Glutamatergic neuron (in vitro differentiated cells): ENCODE measurements at places on chromosomes 13 and 19.

DNA sequence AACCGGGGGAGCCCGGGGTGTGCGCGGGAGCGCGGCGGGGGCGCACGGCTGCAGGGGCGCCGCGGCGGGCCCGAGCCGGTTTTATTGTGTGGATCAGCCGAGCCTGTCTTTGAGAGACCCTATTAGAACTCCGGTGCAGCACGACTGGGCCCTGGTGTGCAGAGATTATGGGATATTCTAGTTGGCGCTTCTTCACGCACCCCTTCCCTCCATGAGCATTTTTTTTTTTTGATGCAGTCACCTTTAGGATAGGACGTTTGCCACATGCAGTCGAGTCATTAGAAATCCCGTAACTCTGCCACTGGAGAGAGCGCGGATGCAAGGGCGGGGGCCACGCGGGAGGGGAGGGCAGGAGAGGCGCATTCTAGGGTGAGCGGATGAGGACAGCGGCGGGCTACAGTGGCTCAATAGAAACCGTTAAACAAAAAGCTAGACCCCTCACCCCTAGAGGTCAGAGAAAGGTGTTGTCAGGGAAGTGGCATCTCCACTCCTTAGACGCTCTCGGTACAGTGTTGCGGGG, 3.7 kb downstream of the FGF9 start:
- DNase-seq = peak; percentile 58

GRCh38 chr19:46976845-46977320, 42.8 kb upstream of the NPAS1 start:
- DNase-seq = no peak

- no peak for DNase-seq
Measured at GRCh38 chr19:9130965-9131364, 4.2 kb upstream of the OR7G3 start.

DNA sequence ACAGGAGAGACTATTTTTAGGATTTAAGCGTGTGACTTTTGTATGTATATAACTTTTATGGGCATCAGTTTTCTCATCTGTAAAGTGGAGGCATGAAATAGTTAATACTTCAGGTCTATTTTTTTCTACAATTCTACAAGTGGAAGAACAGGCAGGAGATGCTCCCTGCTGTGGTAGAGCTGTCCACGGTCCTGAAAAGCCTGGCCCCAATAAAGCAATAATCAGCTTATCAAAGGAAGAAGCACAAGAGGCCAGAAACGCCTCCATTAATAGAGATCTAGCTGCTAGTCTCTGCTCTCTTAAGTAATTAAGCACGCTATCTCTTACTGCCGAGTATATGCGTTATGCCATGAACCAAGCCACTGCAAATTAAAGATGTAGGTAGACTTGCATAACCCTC, 28.0 kb upstream of the WASF3 start:
- DNase-seq = no peak

- no peak for DNase-seq
Measured at GRCh38 chr19:43636121-43636683, 3.4 kb downstream of the CADM4 start.

DNA sequence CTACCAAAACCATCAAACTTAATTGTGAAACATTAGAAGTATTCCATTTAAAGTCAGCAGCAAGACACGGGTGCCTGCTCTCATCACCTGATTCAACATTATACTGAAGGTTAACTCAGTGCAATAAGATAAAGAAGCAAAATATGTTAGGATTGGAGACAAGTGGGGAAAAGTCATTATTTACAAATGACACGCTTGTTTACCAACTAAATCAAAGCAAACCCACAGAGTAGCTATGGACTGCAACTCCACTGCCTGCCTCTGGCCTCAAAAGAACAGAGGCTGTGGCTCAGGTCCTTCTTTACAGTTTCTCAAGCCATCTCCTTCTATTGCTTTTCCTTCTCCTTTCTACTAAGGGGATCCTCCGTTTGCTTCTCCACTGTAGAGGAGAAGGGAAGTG, 21.0 kb upstream of the ATP12A start:
- no peak for DNase-seq

- DNase-seq = peak; percentile 90
Measured at GRCh38 chr19:39474139-39474620, 6.5 kb upstream of the TIMM50 start.

GRCh38 chr13:80338781-80339562, 2.0 kb downstream of the SPRY2 start:
- peak; percentile 65 for DNase-seq

DNA sequence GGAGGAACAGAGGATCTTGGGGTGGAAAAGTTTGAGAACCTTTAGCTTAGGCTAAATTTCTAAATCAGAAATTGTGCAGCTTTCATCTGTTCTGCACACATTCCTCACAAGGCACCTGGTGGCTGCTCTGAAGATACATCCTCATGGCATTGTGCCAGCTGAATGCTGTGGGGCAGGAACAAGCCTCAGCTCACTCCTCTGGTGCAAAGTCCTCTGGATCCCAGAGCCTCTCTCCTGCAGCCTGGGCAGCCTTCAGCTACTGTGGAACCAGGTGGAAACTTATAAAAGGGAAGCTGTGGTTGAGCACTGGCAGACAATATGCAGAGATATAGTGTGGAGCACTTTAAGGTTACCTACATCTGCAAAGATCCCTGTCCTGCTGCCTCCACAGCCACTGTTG, 72.3 kb downstream of the KCTD12 start:
- no peak for DNase-seq

GRCh38 chr13:40644838-40645604, 21.4 kb downstream of the FOXO1 start:
- no peak for DNase-seq

GRCh38 chr19:18502246-18502637, 19.6 kb downstream of the ELL start:
- DNase-seq = no peak

- DNase-seq = no peak
Measured at GRCh38 chr13:74217811-74218210, 83.6 kb upstream of the KLF12 start.

DNA sequence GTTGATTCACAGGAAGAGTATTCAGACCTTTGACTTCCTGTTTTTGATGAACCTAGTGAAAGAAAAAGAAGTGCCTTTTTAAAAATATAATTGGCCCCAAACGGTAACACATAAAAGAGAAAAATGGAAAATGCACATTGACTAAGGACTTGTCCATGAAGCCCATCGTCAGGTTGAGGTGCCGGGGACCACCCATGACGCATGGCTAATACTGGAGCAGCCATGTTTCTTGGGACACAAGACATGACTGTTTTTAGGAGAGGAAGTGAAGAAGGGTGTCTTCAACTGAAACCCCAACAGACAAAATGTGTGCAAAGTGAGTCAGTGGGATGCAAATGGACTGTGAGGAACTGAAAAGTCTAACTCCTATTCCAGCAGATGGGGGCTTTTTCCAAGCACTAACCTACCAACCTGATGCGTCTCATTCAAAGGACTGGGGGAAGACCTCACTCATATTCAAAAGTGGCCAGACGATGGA, 459.4 kb downstream of the FOXO1 start:
- no peak for DNase-seq

DNA sequence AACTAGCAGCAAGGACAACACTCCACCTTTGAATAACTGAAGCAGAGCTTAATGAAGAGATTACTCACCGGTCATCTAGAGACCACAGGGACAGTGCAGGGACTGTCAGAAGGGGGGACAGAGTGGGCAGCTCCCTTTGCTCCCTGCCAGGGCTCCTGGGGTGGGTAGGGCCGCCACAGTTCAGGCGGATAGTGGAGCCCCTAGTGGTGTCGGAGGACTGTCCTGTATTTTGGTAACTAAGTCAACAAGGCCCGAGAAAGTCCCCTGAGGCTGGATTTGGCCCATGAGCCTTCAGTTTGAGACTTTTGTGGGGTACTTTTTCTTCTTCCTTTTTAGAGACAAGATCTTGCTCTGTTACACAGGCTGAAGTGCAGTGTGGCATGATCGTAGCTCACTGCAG, 44.6 kb downstream of the GJA3 start:
- DNase-seq = no peak

GRCh38 chr13:80604098-80604497, 263.2 kb upstream of the SPRY2 start:
- DNase-seq = no peak

DNA sequence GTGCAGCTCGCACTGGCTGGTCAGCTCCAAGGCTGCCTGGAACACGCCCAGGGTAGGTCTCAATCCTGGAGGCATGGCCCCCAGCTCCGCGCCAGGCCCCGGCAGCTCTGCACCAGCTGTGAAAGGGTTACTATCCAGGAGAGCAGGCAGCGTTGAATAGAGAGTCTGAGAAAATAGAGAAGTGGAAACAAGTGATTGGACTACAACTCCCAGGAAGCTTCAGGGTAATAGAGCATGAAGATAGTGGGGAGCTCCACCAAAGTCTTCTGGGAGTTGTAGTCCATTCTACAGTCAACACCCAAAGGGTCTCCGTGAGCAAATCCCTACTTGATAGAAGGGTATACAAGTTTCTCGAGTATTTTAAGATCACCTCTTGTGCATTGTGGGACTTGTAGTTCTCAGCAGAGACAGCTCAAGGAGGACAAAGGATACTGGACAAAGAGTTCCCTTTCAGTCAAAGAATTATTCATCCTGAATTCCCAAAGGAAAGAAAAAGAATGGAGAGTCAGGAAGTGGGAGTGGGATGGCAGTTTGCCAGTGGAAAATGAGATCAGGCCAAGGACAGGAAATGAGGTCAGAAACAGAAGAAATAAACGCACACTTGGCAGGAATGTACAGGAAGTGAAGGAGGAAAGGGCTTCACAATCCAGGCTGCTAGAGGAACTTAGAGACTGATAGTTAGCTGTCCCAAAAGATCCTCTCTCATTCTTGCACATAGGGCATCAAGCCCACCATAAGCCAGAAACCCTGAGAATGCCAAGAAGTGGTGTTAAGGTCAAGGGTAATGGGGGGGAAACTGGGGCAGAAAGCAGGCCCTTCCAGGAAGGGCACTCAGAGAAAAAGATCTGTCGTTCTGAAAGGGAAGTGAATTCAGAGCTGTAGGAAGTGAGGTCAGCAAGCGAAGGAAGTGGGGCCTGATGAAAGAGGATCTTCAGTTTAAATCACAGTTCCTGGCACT, 5.5 kb upstream of the MAMSTR start:
- DNase-seq = no peak

DNA sequence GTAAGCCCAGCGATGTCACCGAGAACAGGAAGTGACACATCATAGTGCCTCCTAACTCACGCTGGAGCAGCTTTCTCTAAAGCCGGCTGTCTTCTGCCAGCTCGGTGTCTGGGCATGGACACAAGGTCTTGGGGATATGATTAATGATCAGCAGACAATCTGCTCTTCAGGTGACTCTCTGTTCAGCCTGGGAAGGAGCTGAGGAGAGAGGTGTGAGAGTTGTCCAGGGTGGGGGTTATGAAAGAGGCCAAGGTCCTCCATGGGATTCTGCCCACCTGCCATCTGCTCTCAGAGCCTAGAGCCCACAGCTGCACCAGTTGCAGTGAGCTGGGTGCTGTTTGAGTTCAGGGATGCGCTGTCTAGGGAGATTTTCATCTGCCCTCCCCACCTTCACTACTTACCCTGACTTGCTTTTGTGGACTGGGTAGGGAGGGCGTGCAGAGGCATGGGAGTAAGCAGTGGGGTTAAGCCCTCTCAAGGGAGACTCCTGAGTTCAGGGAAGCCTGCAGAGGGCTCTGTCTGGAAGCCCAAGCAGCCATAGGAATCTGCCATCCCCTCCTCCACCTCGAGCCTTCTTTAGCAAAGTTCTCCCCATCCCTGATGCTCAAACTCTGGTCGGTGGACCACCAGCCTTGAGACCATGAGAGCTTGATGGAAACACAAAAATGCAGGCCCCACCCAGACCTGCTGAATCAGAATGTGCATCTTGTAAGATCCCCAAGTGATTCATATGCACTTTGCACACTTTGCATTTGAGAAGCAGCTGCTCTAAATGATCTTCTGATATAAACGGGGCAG, 539.7 kb downstream of the RFC3 start:
- DNase-seq = no peak

DNA sequence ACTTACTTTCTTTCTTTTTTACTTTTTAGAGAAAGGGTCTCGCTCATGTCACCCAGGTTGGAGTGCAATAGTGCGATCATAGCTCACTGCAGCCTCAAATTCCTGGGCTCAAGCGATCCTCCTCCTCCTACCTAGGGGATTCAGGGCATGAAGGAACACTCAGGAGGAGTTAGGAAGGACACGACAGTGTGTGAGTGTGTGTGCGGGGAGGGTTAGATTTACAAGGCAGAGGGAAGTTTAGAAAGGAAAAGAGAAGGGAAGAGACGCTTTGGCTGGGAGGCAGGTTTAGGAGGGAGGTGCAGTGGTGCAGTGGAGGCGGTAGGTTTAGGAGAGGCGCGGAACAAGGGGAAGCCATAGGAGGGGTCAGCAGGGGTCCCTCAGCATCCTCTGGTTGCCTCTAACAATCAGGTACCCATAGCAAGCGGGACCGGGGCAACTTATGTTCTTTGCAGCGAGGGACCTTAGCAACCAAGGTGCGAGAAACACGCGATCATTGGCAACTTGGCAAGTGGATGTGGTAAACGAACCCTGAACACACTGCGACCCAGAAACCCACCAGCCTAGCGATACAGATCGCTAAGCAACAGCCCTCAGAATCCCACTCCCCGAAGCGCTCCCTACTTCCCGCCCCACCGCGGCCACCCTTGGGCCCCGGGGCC, 501 bp downstream of the SIRT2 start:
- no peak for DNase-seq

DNA sequence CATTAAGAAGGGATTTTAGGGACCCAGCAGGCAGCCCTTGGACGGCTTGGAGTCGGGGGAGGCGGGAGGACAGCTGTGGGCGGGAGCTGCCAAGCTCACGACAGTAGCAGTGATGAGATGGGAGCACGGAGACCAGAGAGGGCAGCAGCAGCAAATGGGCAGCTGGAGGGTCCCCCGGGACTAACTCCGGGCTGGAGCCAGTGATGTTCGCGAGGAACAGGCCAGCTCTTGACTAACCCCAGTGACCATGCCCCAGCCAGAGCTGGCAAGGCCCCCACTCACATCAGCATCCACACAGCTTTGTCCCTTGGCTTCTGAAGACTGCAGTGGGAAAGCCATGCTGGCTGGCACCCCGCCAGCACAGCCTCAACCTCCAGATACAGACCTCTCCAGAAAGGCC, 81.9 kb downstream of the RAB20 start:
- peak; percentile 38 for DNase-seq

GRCh38 chr19:50912102-50912599, 956 bp upstream of the KLK4 start:
- DNase-seq = no peak

DNA sequence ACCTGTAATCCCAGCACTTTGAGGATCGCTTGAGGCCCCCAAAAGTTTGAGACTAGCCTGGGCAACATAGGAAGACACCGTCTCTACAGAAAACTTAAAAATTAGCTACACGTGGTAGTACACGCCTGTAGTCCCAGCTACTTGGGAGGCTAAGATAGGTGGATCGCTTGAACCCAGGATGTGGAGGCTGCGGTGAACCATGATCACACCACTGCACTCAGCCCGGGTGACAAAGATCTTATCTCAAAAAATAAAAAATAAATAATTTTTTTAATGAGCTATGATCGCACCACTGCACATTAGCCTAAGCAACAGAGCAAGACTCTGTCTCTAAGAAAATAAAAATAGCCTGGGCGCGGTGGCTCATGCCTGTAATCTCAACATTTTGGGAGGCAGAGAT, 6.6 kb downstream of the RCBTB2 start:
- DNase-seq = no peak

GRCh38 chr13:33519561-33520467, 234.3 kb upstream of the STARD13 start:
- no peak for DNase-seq
